ENCODE measurements at places on chromosomes 11 and 22.

DNA sequence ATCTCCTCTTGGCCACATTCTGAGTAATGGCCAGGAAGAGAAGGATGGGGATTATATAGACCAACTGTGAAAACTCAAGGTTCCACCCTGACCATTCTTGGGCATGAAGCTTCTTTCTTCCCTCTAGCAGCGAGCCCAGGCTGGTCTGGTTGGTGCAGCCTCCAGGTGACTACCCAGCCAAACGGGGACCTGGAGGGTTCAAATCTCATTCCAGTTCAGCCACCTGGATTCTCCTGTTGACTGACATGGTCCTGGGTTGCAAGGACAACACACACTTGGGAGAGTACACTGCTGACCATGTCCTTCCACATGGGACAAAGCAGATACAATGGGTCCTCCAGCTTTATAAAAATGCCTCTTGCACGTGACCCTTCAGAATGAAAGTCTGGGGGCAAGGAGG is 67.0 kb downstream of the SHANK2 start:
- DNase-seq = no peak

DNA sequence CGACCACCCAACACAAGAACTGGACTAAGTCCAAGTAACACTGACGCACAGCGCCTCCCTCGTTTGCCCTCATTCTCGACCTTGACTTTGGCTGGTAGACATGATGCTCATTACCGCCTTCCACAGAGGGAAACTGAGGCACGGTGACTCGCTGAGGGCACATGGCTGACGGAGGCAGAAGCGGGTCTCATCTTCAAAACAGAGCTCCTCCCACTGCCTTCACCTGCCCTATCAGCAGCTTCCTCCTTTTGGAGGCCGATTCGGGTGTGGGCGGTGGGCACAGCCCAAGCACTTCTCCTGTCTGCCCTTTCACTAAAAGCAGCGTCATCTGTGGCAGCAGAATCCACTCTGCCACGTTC is 2.0 kb upstream of the KMT5B start:
- DNase-seq = no peak

- DNase-seq = no peak
These were observed 31.6 kb downstream of the TPST2 start for GRCh38 chr22:26558248-26558895.

GRCh38 chr22:19766511-19767426 is 6.2 kb downstream of the TBX1 start:
- DNase-seq = no peak

DNA sequence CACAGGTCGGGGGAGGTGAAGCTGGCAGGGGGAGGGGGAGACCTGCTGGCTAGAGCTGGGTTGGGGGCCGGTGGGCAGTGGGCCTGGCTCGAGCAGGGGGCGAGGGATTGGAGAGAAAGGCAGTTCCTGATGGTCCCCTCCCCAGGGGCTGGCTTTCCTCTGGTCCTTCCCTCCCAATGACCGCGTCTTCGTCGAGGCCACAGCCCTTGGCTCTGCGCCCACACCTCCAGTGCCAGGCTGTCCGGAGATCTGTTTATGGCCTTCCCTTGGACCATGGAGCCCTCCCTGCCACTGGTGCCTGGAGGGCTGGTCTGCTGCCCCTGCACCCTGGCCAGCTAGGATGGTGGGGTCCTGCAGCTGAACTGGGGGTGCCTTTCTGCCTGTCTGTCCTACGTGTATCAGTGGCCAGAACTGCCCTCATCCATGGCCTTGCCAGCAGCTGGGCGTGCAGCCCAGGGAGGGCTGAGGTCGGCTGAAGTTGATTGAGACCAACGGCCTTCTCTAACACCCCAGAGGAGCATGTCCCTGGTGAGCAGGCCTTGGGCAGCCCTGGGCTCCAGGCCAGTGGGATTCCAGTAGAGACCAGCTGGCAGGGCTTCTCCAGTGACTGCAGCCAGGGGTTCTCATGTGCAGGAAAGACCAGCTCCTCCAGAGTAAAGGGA is 12.3 kb downstream of the TANGO2 start:
- DNase-seq = no peak

- no peak for DNase-seq
These were observed 47.9 kb upstream of the DDI1 start for GRCh38 chr11:103988595-103988969.

DNA sequence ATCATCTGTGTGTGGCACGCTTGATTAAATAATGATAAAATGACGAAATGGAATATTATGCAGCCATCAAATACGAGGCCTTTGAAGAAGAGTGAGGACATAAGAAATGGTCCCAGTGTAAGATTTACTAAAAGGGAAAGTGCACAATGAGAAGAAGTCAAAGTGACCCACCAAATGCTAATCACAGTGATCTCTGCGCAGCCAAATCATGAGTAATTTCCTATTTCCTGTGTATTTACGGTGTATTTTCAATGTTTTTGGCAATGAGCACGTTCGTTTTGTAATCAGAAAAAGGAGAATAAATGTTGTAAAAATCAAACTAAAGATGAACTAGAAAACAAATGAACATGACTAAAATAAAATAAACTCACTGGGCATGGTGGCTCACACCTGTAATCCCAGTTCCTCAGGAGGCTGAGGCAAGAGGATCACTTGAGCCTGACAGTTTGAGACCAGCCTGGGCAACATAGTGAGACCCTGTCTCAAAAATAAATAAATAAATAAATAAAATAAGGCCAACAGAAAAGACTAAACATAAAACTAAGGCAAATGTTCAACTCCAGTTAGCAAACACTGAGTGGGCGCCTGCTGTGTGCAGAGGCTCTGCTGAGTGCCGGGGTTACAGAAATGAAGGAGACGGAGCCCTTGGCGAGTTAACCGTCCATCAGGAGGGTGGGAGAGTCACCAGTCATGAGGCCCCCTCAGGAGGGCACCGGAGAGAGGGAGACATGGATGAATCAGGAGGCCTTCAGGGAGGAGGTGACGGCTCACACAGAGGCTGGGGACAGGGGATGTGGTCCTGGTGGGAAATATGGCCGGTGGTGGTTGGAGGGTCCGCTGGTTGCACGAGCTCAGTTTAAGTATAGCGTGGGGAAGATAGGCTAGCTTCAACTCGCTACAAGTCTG is 26.0 kb upstream of the CBX7 start:
- DNase-seq = no peak

DNA sequence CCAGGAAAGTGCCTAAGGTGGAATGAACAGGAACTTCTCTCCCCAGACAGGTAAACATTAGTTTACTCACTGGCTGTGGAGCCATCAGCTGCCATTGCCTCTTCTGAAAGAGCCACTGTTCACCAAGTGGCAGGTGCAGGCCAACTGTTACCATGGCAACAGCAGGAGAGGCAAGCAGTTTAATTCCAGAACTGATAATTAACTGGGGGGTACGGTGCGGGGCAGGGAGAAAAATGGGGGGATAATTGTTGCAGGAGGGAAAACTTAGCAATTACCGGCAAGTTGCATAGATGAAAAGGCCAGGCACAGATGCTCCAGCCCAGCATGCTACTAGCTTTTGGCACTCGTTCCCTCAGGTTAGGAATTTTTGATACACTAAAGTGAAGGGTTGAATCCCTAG is 85.1 kb downstream of the TRIM44 start:
- no peak for DNase-seq

DNA sequence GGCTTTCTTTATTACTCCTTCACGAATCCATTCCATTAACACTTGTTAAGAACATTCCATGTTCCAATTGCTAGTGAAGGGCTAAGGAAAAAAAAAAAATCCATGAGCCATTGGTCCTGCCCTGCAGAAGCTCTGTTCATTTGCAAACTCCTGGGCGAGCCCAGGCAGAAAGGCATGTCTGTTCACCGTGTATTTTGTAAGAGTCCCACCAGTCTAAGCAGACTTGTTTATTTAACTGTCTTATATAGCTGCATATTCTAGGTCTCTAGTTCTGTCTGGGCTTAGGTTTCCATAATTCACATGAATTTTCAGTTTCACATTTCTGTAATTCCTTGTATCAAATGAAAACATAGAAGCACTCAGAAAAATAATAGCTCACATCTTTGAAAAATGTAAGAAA is 97.4 kb upstream of the POU2AF2 start:
- no peak for DNase-seq

GRCh38 chr11:19398772-19399527 is 158.2 kb upstream of the E2F8 start:
- no peak for DNase-seq

DNA sequence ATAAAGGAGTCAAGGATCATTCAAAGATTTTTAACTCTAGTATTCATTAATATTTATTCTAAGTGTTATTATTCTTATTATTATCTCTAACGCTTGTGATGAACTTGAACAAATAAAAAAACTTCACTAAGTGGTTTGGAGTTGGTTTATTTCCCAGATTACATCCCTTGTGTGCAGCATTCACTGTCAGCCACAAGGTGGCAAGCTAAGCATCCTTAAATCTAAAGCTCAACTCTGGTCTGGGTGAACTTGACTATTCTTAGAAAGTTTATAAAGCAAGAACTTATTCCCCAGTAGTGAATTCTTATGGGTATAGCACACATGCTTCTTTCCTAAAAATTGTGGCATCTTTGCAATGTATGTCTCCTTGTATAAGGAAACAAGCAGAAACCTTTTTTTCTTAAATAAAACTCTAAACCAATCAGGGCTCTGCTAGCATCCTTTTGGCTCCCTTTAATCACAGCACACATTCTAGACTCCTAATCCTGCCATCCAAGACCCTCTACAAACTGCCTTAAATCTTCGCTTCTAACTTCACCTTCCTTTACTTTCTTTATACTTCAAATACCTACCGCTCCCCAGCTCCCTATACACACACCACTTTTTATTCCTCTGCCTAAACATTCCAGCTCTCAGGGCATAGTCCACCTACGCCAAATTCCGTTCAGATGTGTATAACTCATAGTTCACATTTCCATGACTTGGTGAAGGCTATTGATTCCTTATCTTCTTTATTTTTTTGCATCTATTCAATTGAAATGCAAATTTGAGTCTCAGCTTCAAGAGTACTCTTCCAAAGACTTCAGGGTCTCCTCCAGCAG is 1068.8 kb downstream of the DLG2 start:
- DNase-seq = no peak

GRCh38 chr11:71381781-71382505 is 66.2 kb downstream of the DHCR7 start:
- DNase-seq = no peak

GRCh38 chr11:707817-708420 is 1.9 kb downstream of the EPS8L2 start:
- no peak for DNase-seq

DNA sequence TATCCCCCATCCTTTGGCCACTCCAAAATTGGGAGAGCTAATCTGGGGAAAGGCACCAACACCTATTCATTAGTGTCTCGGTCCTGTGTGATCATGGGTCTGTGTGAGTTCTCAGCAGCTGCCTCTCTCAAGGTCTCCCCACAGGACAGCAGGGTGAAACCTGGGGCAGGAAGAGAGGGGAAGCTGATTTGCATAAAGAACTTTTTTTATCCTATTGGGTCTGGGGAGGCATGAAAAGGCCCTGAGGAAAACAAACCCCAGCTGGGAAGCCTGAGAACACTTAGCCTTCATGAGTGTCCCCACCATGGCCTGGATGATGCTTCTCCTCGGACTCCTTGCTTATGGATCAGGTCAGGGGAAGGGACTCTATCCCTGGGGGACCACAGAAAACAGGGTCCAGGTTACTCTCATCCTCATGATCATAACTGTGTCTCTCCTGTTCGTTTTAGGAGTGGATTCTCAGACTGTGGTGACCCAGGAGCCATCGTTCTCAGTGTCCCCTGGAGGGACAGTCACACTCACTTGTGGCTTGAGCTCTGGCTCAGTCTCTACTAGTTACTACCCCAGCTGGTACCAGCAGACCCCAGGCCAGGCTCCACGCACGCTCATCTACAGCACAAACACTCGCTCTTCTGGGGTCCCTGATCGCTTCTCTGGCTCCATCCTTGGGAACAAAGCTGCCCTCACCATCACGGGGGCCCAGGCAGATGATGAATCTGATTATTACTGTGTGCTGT is 116.0 kb upstream of the TOP3B start:
- DNase-seq = no peak

GRCh38 chr22:43846966-43847365 is 15.3 kb downstream of the SULT4A1 start:
- no peak for DNase-seq

- no peak for DNase-seq
These were observed 7.5 kb downstream of the PGM2L1 start for GRCh38 chr11:74390697-74391096.

- no peak for DNase-seq
These were observed 10.7 kb upstream of the NLRP6 start for GRCh38 chr11:267491-267994.

DNA sequence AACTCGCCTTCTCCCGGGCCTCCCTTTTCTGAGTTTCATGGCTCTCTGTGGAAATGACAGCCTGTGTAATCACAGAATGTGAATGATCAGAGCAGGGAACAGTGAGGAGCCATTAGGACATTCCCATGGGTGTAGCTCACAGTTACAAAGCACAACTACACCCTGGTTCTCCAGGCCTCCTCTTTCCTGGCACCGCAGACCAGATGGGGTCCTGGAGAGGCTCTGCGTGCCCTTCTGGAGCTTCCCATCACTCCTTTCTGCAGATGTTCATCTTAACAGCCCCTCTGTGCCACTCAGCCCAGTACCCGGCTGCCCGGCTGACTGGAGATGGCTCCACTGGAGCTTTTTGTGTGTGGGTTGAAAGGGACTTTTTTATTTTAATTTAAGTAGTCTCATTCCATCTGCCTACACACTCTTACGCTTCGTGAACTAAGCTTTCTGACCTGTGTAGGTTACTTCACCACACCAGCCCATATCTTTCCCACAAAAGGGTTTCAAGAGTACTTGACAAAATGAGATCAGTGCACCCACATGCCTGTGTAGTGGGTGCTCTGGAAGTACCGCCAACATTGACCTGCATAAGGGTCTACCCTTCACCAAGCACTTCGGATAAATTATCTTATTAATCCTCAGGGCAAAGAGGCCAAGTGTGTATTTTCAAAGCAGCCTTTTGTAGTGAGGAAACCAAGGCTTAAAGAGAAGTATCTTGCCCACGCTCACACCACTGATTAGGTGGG is 29.8 kb downstream of the SREBF2 start:
- no peak for DNase-seq

GRCh38 chr11:119065369-119065768 is 2.2 kb upstream of the VPS11 start:
- no peak for DNase-seq

DNA sequence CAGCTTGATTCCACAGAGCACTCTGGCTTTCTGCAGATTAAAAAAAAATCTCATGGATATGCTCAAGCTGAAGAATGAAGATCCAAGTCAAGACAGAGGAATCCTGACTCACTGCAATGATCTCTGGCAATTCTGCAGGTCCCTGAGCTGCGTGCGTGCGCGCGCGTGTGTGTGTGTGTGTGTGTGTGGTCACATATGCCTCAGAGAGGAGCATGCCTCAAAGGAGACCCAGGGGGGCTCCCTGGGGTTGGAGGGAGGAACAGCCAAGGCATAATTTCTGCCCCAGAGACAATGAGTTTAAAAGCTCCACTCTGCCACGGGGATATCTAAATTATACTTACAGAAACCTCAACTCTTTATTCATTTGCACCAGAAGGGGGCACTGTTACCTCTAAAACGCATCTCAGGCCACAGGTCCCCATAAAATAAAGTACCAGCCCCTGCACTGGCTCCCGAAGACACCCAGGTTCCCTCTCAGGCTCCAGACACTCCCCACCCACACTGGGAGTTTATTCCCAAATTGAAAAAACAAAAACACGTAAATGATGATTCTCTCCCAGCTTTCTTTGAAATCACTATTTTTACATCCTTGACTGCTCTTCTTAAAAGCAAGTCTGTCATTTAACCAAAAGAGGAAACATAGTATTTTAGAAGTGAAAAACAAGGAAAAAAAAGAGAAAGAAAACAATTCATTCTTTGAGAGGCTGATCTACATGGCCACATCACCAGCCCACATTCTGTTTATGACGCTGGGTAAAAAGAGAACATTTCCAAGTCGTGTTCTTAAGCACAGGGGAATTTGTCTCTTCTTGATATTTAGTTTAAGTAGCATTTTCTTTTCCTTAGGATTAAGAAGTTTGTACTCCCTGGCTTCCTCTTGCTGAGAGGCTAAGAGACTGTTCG is 401.0 kb downstream of the LARGE1 start:
- no peak for DNase-seq
